Activated CD4-positive, alpha-beta T cell treated with anti-CD3 and anti-CD28 coated beads, Interleukin-2, amount 50 U/mL, for 4 hours (primary cell): ENCODE measurements at places on chromosomes 4 and X.

GRCh38 chr4:168362025-168362401 lies 43.5 kb upstream of the DDX60 start:
- no peak for DNase-seq

- no peak for DNase-seq
Measured at GRCh38 chrX:20767346-20767745, 500.6 kb upstream of the RPS6KA3 start.

- DNase-seq: no peak
Measured at GRCh38 chrX:10855845-10856244, 235.5 kb upstream of the MID1 start.

DNA sequence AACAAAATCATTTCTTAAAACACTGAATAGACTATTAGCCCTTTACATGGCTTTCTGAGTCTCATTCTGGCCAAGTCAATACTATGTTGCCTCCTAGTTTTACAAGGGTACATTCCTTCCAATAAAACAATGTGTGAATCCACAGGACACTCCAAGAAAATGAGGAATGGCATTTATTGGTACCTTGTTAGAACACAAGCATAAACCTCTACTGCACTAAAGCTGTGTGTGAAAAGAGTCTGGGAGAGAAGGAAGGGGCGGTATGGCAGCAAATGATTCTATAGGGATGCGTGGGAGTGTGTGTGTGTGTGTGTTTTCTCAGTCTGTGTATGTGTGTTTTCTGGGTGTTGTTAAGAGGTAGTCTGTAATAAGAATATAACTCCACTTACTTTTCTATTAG lies 48.9 kb downstream of the CXCL1 start:
- DNase-seq: no peak

DNA sequence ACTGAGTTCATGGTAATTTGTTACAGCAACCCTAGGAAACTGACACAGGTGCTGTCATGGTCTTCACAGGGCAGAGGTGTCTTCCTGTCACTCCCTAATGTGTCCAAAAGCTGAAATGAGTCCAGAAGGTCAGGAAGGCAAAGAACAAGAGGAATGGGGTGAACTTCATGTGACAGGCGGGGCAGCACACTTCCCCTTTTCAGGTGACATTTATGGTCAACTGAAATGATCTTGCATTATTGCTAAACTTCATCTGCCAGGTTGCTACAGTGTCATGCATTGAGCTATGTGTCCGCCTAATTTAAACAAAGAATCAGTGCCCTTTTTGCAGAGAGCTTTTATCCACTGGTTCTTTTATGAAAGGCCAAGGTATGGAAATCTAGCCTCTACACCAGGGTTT lies 15.9 kb upstream of the CCDC149 start:
- DNase-seq: no peak

DNA sequence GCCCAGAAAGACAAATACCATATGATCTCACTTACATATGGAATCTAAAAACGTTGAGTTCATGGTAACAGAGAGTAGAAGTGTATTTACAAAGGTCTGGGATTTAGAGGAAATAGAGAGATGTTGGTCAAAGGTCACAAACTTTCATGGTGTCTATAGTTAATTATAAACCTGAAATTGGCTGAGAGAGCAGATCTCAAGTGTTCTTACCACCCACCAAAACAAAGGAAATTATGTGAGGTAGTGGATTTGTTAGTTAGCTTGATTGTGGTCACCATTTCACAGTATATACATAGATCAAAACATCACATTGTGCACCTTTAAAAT lies 186.8 kb downstream of the NWD2 start:
- no peak for DNase-seq

DNA sequence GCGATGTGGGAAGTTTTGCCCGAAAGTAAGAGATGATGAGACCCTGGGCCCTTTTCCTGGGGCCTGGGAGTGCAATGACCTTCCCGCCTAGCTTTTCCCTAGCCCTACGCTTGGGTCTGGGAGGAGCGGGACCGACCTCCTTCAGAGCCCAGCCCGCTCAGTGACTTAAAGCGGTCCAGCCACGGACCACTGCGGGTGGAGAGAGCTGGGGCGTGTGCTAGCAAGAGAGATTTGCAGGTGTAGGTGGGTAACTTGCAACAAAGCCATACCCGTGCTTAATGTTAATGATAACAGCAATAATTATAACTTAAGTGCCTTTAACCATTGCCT lies 503 bp upstream of the PDE5A start:
- no peak for DNase-seq

DNA sequence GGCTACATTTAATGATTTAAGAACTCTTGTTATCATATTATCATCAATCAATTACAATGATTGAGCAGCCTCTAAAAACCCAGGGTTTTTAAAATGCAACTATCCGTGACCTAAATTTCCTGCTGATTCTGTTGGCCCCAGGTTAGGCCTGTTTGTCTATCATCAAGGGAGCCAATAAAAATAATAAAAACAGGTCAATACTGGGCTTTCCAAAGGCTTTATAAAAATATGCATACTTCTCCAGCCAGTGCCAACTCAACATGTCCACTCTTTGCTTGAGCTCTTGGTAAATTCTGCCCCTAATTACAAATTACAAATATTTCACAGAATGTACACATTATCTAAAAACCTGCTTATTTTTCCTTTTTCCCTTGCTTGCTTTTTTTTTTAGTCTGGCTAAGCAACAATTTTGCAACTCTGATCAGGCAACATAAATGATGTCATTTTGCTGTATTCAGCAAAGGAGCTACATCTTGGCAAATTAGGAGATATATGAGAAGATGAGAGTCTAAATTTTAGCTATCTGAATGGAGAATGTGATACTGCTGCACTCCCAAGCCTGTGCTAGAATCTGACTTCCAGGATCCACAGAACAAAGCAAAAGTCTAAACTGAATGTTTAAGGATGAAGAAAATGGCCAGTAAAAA lies 204.0 kb downstream of the SCFD2 start:
- no peak for DNase-seq

DNA sequence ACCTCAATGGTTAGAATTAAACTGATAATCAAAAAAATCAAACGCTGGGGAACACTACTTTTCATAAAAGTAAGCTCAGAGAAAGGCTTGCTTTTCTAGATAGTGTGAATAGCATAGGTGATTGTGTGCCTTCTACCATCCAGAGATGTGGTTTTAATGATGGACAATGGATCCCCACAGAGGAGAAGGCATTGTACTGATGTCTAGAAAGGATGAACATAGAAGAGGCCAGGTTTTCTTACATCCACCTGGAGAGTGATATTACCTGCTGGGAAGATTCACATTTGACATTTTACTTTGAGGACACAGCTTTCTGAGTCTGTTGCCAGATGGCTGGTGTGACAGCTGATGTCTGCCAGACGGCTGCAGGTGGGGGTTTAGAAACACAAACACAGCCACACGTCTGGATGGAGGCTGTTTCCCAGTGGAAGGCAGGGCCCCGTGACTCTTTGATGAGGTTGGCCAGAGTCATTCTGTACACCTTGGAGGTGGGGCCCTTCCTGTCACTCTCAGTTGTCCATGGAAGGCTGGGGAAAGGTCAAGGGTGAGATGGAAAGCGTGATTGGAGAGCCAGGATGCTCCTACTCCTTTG lies 114.4 kb downstream of the PSAPL1 start:
- no peak for DNase-seq

GRCh38 chrX:120125444-120125843 lies 9.7 kb upstream of the RHOXF1 start:
- no peak for DNase-seq

- DNase-seq: no peak
Measured at GRCh38 chr4:17511051-17511450, 839 bp downstream of the QDPR start.

GRCh38 chr4:157075401-157075800 lies 549 bp upstream of the GLRB start:
- DNase-seq: no peak

DNA sequence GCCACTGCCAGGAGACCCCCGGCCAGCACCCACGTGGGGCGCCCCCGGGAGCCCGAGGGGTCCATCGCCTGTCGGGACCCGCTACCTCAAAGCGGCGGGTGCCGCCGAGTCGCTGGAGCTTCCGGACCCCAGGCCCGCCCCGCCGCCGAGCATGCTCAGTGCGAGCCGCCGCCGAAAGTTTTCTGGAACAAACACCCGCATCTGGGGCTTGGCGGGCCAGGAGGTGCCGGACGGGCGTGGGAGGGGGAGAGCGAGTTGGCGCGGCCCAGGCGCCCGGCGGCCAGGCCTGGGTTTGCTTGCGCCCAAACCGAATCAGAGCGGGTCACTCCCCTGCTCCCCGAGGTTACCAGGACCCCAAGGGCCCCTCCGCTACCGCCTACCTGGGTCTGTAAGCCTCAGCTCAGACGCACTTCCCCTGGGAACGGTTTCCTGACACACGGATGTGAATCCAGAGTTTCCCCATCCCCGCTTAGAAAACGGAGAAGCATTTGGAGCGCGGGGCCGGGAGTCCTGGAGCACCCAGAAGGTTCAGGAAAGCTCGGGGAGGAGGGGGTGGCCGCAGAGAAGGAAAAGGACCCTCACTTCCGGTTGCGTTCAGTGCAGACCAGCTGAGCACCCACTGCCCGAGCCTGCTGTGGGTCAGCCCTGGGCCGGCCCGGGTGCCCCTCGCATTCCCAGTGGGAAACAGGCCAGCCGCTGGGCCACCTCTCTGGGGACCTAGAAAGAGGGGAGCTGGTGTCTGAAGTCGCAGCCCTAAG lies at the start of gene EVC2:
EVC2 (minus strand) TSS at position 111 of the 758 bp plus-strand sequence; CDS start at position 65, 46 bp downstream.
- DNase-seq: no peak

DNA sequence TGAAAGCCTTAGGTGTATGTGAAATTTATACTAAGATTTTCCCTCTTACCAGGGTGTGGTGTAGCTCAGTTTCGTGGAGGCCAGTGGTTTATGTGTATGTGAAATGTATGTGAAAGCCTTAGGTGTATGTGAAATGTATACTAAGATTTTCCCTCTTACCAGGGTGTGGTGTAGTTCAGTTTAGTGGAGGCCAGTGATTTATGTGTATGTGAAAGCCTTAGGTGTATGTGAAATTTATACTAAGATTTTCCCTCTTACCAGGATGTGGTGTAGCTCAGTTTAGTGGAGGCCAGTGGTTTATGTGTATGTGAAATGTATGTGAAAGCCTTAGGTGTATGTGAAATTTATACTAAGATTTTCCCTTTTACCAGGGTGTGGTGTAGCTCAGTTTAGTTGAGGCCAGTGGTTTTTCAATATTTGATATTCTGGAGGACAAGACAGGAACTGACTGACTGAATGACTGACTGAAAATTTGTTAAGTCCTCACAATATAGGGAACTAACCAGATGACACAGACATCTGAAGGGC lies 143.7 kb downstream of the NEXMIF start:
- DNase-seq: no peak

DNA sequence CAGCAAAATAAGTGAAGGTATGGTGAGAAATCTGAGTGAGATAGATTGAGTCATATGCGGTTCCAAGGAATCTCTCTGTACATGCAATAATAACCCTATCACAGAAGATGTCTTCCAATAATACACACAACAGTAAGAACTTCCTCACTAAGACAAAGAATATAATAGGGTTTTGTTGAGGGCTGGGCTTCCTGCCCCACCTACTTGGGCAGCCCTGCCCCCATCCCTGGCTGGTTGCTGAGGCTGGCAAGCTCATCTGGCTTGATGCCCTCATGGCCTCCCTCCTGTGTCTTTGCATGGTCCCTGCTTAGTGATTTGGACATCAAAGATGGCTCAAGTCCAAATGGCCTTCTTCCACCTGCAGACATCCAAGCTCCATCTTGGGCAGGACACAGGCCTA lies 2.7 kb downstream of the GEMIN8 start:
- DNase-seq: no peak

GRCh38 chr4:97116511-97116910 lies 1026.8 kb downstream of the STPG2 start:
- DNase-seq: no peak
